Stimulated activated CD4-positive, alpha-beta T cell treated with anti-CD3 and anti-CD28 coated beads, Interleukin-1b, Interleukin-23, amount 100 ng/mL, for 48 hours (primary cell): ENCODE measurements at places on chromosomes 2 and 18.

GRCh38 chr2:133439565-133439920, 128.7 kb downstream of the NCKAP5 start:
- DNase-seq = no peak

DNA sequence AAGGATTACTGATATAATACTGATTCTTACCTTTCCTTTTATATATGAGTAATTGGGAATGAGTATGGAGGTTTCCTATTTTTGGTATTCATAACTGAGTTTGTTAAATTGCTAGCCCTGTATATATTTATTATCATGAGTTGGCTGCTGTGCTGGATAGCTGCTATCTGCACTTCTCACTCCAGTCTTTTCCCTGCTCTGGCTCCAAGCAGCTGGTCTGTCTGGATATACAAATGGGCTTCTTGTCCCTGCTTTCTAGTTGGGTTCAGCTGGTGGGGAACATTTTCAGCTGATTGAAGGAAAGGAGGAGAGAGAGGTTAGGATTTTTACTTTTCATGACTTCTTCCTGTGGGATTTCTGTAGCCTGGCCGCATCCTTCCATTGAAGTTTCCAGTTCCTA, 41.2 kb downstream of the AGFG1 start:
- no peak for DNase-seq

GRCh38 chr2:33652830-33653229, 53.7 kb upstream of the FAM98A start:
- DNase-seq = no peak

GRCh38 chr2:200443376-200443775, 66.5 kb downstream of the KCTD18 start:
- no peak for DNase-seq

- DNase-seq = no peak
Measured at GRCh38 chr2:149364839-149365238, 34.5 kb downstream of the LYPD6 start.

DNA sequence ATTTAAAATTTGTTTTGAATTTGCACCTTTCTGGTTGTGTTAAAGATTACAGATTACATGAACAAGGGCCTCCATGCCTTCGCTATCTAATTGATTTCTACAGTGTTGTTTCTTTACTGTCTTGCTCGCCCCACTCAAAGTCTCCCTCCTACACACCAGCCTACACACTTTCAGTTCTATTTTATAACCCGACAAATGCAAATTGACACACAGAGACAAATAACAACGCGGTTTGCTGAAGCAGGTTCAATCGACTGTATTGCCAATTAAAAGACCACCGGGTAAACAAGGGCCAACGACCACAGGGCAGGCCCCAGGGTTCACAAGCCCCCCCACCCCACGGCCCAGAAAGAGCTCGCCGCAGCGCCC, 869 bp downstream of the STARD7 start:
- DNase-seq = no peak

DNA sequence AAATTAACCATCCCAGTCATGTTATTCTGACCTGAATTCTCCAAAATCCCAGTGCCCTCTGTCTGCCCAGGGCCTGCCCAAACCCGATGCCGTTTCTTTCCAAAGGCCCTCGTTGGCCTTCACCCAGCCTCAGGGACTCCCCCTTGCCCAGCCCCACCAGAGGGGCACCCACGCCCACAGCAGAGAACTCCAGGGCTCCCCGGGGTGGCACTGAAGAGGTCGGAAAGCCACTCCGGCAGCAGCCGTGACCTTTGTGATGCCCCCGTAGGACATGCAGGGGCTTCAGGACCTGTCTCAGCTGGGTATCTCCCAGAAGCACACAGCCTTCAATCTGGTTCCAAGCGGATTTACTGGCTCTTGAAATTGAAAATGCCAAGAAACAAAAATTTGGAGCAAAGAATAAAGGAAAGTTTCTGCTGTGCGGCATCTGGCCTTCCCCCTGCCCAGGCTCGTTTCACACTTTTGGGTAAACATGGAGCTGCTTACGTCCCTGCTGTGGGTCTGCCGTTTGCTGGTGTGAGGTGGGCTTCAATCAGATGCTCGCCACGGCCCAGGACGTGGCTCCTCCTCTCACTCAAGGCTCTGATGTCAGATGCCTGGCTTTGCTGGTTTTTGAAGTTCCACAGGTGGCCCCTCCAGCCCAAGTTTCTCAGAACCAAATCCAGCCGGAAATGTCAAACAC, 101.3 kb downstream of the TPO start:
- DNase-seq = no peak

DNA sequence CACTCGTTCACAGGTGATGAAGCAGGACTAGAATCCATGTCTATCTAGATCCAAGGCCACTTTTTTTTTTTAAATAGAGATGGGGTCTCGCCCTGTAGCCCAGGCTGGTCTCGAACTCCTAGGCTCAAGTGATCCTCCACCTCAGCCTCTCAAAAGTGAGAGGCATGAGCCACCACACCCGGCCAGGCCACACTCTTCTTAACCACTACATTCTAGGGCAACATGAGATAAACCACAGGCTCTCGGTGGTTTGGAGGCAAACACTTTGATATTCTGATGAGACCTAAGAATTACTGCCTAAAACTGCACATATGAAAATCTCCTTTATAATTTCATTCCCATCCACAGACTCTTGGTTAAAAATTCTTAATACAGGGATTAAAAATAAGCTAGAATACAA, 51.8 kb downstream of the USP34 start:
- DNase-seq = no peak

DNA sequence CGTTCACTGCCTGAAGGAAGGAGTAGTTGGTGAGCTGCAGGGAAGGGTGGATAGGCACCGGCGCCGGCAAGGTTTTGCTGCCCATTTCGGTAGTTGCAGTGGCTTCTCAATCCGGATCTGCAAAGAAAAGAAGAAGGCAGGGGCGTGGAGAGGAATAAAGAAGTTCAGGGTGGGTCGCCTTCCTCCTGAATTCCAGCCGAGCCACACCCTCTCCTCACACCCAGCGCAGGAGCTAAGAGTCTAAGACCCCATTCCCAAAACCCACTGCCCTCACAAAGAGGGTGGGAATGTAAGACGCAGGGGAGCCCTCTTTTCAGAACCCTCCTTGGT, 4.7 kb downstream of the OSR1 start:
- no peak for DNase-seq

DNA sequence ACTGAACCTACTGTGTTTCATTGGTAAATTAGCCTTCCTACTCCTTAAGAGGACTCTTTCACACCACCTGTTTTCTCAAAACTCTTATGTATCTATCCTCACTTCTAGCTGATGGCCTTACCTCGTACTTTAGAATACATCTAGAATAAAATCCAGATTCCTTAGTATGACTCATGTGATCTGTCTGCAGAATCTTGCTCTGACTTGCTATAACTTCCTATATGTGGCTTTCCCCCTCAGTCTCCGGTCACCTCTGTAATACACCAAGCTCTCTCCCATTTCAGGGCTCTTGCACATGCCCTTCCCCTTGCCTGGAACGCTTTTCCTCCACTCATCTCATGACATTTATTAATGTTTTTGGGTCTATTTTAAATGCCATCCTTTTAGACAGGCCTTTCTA, 95.6 kb upstream of the LHCGR start:
- DNase-seq = no peak

GRCh38 chr2:86372133-86372532, 34.7 kb upstream of the REEP1 start:
- DNase-seq = no peak

- DNase-seq = peak; percentile 21
Measured at GRCh38 chr2:238425979-238426567, 654 bp upstream of the ASB1 start.

- no peak for DNase-seq
Measured at GRCh38 chr2:29657674-29658073, 263.7 kb downstream of the ALK start.

GRCh38 chr2:234341306-234341985, 155.4 kb downstream of the ARL4C start:
- no peak for DNase-seq

GRCh38 chr2:44152865-44153669, 15.6 kb upstream of the PPM1B start:
- no peak for DNase-seq

DNA sequence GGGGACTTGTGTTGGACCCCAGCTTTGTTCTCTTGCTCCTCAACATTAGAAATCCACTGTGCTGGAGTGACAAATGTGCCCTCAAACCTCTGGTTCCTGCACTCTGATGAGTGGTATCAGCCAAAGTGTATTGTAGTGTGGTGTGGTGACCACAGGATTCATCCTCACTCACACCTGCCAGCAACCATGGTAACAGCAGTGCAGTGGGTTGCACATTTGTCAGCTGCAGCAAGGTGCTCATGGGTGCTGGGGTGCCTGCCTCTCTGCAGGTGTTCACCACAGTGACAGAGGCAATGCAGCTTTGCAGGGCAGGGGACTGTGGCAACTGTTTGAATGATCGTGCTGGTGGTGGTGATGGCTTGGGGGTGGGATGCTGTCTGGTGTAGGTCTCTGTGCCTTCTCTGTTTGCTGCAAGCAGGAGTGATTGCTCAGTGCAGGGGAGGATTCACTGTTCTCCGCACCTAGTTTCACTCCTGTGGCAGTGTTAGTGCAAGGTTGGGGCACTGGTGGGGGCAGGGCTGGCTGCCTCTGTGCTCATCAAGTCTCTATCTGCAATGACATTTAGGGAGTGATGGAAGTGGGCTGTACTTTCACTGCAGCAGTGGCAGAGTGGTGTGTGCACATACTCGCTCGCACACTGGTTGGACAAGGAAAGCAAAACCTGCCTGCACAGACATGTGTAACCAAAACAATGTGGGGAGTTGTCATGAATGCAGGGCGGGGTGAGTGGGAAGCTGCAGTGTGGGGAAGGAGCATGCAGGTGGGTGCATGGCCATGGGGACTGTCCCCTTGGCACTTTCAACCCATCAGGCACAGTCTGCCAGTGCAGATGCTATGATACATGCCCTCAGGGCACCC, 301.1 kb downstream of the PIK3C3 start:
- no peak for DNase-seq

- DNase-seq = no peak
Measured at GRCh38 chr2:166334805-166335204, 40.9 kb downstream of the SCN9A start.

DNA sequence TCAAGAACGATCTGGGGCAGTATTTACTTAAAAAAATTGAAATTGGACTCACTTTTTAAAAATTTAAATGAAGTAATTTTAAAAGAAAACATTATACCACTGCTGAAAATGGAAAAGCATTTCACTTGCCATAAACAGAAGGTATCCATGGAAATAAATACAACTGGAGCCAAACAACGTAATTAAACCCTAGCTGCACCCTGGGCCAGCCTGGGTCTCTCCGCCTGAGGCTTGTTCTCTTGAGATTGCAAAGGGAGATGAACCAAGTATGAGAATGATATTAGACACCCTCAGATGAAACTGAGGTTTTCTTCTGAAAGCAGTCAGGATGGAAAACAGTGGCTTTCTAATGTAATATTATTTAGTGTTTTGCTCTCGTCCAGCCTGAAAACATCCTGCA, 264.4 kb downstream of the KCNE4 start:
- DNase-seq = no peak

GRCh38 chr2:160920791-160921303, 239.4 kb upstream of the TANK start:
- no peak for DNase-seq

GRCh38 chr2:18896125-18896764, 306.9 kb upstream of the NT5C1B start:
- DNase-seq = no peak

DNA sequence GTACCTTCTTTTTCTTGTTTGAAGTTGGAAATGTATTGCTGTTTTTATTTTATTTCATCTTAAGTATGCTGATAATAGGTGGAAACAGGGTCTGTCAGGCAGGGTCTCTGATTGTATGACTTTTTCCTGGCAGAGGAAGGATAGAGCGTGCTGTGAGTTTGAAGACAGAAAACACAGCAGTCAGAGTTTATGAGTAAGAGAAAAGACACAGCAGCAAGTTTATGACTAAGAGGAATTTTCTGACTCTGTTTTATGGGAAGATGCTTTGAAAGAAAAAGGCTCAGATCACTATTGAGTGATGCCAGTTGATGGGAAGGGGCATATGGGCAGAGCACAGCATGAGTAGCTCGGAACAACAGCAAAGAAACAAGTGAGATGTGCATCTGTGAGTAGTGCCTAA, 379.1 kb downstream of the MEIS1 start:
- DNase-seq = no peak

GRCh38 chr2:211737282-211737681, 801.3 kb downstream of the ERBB4 start:
- no peak for DNase-seq

GRCh38 chr18:78642296-78642951, 337.2 kb upstream of the SALL3 start:
- no peak for DNase-seq

- DNase-seq = no peak
Measured at GRCh38 chr18:69948256-69948655, 583 bp upstream of the CD226 start.

GRCh38 chr2:4134551-4135550, 431.5 kb downstream of the DCDC2C start:
- DNase-seq = no peak

DNA sequence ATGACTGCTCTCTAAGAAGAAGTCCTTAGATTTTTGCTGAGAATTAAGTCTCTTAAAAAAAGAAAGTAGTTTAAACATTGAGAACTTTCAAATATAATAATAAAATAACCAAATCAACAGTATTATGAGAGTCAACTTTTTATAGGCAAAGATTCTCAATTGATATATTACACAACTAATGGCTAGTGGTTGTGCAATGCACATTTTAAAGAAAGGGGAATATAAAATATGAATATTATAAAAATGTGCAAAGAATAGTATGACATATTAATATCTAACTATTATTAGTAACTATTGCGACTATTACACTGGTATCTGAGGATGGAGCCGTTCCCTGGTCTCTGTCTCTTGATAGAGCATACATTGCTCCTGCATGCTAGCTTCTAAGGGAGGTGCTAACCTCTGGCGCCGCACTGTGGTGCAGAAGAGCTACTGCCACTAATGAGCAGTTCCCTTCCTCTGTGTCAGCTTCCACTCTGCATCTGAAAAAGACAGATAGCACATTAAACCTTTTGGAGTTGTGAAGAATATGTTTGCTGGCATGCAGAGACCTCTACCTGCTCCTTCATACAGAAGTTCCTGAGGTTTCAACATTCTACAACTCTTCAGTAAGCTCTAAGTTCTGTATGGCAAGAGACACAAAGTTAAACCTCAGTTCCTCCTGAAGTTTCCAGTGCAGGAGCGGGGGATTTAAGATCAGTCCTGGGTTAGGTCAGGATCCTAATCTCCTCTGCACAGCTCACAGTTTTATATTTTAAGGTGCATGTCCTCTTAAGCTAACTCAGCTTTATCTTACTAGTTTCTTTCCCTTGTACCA, 3.5 kb upstream of the SLC9A2 start:
- peak; percentile 49 for DNase-seq

GRCh38 chr18:41265047-41265446, 690.0 kb upstream of the PIK3C3 start:
- no peak for DNase-seq

DNA sequence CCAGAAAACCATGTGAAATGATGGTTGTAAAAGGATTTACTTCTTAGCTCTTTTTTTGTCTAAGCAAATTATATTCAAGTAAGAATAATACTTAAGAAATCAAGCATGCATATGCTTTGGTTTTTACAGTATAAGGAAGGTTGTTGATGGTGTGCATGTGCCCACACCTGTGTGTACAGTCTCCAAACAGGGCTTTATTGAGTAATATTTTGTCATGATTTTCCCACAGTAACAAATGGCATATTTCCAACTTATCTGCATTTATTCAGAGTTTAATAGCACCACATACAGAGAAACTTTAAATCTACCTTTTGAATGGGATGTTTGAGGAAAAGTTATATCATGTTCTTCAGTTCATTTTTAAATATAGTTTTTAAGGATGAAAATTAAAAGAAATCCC, 76.5 kb upstream of the DSG1 start:
- DNase-seq = no peak

GRCh38 chr2:5042666-5043440, 649.3 kb upstream of the SOX11 start:
- no peak for DNase-seq
